ENCODE measurements at places on chromosomes 3 and 15.
A peak's percentile ranks its signal among the peaks of the same experiment; 100 is the strongest.

DNA sequence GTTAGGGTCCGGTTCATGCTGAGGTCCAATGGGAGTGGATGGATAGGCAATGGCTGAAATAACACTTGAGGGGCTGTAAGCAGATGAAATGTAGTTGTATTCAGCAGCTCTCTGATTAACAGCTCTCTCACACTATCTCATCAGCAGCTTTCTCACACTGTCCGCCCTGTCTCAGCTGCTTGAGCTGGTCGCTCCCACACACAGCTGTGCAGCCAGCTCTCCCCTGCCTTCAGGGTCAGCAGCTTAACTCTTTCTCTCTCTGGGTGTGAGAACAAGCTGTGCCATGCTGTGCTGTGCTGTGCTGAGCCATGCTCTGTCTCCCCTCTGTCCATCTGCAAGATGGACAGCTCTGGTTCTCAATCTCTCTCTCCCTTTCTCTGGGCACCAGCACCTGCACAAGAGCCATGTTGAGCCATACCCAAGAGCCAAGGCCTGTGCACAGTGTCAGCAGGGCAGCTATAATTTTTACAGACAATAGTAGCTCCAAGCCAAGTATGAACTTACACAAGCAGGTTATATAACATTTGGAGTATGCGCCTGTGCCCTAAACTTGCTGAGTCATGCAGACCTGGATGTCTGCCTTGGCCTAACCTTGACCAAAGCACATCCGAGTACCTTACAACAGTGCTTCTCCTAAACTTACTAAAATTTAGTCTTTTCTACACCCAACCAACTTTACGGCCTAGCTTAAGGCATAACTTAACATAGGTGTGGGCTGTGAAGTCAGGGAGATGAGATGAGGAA, 291.3 kb upstream of the TRIM42 start:
- DNase-seq = no peak

GRCh38 chr15:90924375-90924774, 8.0 kb downstream of the HDDC3 start:
- no peak for DNase-seq

DNA sequence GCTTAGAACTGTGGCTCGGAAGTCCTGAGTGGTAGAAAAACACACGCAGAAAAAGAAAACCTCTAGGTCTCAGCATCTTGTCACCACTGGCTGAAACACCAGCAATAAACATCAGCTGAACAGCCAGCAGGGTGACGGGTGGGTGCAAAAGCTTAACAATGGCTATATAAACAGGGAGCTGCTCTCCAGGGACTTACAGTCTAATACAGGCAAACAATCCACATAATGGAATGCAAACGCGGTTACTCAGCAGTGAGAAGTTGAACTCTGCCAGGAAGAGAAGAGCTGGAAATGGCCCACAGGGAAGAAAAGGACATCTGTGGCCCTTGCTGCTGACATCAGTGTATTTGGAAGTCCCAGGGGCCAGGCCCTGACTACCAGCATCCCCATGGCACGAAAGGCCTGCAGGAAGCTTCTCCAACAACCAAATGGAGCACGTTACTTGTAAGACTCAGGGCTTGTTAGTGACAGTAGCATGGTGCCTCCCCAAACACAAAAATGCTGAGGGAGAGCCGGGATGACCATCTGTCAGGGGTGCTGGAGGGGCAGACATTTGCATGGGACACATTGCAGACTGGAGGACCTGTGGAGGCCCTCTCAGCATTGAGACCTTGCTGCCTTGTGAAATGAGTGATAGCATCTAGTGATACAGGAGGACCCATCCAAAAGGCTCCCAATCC, 3.0 kb downstream of the HEG1 start:
- DNase-seq = no peak

DNA sequence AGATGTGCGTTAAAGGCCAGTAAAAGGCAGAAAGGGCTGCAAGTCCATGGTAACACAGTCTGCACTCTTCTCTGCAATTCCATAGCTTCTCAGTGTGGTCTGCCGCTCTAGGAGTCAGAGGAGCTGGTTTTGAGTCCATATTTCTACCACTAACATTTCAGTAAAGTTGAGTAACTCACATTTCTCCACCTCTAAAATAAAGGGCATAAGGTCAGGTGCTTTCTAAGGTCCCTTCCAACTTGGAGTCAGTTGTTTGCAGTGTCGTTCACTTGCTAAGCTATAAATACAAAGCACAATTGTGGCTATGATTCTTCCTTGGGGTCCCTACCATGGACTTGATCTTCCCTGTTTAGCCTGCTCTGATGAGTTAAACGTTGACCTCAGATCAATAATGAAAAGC, 171.1 kb downstream of the P3H2 start:
- DNase-seq = no peak

DNA sequence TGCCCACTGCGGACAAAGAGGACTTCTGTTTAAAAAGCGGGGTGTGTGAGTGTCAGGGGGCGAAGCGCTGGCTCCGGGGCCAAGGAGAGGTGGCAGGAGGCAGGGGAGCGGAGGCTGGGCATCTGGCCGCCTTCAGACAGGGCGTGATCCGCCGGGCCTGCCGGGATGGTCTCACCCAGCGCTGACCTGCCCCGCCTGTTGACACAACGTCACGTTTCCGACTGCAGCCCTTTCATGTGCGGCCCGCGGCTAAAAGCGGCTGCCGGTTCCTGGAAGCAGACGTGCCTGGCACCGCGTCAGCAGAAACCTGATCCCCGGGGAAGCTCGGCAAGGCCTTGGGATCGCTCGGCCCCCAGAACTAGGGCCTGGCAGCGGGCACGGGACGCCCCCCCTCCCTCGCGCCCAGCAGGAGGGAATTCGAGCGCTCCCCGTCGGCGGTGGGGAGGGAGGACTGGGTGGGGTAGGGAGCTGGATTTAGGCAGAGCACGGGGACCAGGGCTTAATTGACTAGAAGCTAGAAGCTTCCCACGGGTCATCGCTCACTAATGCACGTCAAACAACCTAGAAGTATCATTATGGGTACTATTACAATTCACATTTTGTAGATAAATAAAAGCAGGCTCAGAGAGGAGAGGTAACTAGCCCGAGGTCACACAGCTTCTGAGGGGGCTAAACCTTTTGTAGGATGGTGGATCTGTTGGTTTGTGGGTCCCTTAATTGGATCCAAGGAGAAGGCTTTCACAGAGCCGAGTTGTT, 7.7 kb downstream of the BHLHE40 start:
- no peak for DNase-seq

DNA sequence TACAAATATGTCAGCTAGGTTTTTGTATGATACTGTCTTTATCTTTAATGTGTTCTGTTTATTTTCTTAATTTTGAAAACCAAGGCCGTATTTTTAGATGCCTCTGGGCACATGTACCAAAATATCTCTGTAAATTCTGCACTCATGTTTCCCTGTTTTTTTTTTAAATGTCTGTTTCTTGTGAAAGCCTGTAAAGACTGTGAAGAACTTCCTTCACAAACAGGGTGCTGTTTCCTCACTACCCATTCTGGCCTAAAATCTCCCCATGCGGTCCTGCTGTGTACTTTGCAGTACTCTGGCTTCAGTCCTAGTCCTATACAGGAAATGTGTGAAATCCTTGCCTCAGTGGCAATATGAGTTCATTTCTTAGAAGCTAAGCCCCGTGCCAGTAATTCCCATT, 133.4 kb upstream of the ZBTB20 start:
- DNase-seq = no peak

- no peak for DNase-seq
These were observed 42.5 kb upstream of the SRGAP3 start for GRCh38 chr3:9291821-9292410.

DNA sequence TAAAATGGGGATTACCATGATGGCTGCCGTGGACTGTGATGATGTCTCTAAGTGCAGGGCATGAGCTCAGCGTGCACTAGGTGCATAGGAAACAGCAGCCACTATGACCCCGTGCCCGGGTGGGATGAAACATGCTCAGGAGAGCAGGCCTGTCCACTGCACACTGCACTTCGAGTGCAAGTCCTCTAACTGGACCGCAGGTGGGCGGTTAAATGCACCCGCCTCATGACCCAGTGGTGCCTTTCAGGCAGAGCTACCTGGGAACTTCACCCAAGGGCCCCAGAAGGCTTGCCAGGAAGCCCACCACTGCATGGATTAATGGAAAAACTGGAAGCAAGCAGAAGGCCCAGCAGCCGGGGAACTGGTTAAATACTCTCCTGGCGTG, 34.0 kb downstream of the PRKCD start:
- no peak for DNase-seq

- no peak for DNase-seq
These were observed 147.1 kb downstream of the NUP210 start for GRCh38 chr3:13272831-13273603.

DNA sequence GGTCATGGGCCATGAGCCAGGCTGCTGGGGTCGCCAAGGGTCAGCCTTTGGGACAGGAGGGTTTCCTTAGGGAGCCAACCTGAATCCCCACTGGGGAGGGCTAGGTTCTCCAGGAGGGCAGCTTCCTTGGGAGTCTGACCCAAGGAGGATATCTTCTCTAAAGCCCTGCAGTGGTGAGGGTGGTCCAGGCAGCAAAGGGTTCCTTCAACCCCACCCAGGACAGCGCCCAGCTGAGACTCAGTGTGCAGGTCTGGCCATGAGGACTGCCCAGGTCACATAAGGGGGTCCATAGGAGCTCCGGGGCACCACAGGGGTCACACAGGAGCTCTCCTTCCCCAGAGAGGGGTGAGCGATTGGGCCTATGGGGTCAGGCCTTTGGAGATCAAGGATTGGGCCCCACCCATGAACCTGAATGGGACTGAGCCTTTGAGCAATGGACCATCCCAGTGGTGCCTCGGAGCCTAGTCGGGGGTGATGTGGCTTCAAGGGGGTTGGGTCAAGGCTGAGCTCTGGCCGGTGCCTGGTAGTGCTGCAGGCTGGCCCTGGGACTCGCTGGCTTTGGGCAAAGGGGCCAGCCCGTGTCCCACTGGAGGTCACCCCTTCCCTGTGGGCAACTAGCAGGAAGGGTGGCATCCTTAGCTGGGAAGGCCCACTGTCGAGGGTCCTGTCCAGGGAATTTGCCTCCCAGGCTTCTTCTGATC, 216.5 kb downstream of the SNRPN start:
- DNase-seq = peak; percentile 1

DNA sequence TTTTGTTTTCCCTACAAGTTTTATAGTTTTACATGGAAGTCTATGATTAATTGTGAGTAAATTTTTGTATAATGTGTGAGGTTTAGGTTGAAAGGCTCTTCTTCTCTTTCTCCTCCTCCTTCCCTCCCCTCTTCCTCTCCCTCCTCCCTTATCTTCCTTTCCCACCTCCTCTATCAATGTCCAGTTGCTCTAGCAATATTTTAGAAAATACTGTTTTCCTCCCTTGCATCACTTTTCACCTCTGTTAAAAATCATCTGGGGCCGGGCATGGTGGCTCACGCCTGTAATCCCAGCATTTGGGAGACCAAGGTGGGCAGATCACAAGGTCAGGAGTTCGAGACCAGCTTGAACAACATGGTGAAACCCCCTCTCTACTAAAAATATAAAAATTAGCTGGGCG, 119.4 kb downstream of the FNDC3B start:
- no peak for DNase-seq

DNA sequence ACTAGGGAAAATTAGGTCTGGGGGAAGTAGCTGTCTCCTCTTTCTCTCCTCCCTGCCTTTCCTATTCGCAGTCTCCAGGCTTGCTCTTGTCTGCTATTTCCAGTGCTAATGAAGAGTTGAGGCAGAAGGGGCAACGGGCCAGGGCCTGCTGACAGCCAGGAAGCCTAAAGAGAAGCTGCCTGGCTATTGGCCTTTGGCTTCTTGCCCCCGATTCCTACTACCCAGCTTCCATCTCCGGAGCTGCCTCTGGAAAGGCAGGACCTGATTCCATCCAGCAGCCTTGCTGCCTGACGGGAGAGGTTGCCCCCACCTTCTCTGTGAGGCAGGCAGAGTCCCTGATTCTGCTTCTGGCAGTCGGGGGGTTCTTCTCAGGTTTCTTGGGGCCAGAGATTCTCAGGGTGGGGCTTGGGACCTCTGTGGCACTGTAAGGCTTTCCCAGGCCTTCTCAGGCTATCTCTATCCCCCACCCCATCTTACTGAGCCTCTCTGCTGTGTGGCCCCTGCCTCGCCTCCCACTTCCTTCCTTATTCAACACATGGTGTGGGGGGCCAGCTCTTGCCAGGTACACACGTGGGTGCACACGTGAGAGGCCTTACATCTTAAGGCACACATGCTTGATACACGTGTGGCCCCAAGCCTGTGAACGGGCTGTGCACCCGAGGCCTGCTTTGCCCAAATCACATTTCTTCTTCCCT, 18.2 kb upstream of the JMJD7 start:
- DNase-seq = no peak

DNA sequence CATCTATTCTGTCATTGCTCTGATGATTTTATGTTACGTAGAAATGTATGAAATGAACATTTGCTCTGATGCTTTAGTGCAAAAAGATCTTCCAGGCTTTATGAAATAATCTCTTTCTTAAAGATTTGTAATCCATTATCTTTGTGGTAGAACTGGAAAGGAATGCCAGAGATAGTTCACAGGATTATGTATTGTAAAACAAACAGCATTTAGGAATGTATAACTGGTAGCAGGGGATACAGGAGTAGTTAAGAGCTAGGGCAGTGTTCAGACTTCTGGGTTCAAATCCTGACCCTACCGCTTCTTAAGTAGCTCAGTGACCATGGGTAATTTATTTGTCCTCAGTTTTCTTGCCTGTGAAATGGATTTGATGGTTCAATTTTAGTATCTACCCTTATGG, 429.8 kb upstream of the TPM1 start:
- no peak for DNase-seq

DNA sequence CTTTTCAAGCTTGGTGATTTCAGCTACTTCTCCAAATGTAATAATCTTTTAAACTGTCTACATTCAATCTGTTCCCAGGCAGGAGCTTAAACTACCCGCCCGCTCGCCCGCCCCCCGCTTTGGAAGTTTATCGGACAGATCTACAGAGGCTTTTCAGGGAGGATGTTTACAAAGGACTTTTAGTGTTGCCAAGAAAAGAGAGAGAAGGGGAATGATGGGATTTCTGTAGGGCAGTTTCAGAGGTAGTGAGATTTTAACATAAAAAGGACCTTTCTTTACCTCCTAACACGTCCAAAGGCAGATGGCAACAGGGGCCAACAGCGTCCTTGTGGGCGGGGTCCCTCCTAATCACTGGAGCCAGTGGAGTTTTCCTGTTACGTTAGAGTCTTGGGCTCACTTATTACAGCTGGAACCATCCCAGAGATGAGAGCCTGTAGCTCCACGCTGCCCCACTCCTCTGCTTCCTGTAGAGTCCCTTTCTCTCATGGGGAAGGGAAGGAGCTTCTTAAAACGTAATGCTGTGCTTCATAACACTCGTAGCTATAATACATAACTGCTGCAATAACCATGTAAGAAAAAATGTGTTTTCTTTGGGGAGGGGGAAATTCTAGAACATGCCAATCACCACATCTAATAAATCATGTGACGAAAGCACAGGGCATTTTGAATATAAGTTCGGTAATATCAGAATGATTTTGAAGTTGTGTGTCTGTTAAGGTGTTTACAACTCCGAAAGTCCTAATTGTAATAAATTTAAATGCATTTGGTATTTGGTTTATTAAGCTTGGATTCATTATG, 30.9 kb downstream of the HES1 start:
- no peak for DNase-seq

GRCh38 chr15:84813931-84814330, 3.2 kb upstream of the ALPK3 start:
- no peak for DNase-seq

All from stimulated activated CD4-positive, alpha-beta T cell treated with anti-CD3 and anti-CD28 coated beads, Interleukin-15, amount 100 ng/mL, for 1 hour (primary cell).